Activated CD4-positive, alpha-beta T cell treated with anti-CD3 and anti-CD28 coated beads for 48 hours (primary cell): ENCODE measurements at places on chromosomes 13 and 19.

GRCh38 chr13:113551081-113552000, 33.2 kb upstream of the TFDP1 start:
- no peak for DNase-seq

- peak; percentile 40 for DNase-seq
These were observed 36.8 kb downstream of the ACTN4 start for GRCh38 chr19:38684078-38684861.

- no peak for DNase-seq
These were observed 37.2 kb downstream of the ZC3H13 start for GRCh38 chr13:46015366-46015765.

DNA sequence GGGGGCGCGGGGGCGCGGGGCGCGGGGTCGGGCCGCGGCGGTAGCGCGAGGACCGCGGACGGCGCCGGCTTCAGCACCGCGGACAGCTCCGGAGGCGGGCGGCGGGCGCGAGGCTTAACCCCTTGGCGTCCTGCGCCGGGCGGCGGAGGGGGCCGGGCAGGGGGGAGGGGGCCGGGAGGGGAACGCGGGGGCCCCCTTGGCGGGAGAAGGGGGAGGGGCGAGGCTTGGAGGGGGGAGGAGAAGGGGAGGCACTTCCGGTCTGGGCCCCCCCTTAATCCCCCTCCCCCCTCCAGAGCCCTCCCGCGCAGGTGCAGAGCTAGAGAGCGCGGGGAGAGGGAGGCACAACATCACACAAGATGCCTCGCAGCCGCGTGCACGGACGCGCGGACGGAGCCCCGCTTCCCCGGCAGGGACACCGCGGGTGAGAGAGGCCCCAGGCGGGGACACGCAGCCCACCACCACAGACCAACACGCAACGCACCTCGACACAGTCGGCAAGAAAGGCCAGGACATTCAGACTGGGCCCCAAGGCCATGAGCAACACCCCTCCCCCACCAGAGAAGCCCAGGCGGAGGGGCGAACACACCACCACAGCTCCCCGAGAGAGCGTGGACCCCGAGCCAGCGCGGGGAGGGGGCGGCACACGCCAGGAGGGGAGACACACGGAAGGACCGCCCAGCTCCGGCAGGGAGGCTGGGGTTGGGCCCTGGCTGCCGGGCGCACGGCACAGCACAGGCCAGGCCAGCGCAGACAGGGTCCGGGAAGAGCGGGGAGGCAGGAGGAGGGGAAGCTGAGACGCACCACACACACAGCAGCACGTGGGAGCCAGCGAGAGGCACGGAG, 24.1 kb downstream of the SHANK1 start:
- DNase-seq = peak; percentile 29

DNA sequence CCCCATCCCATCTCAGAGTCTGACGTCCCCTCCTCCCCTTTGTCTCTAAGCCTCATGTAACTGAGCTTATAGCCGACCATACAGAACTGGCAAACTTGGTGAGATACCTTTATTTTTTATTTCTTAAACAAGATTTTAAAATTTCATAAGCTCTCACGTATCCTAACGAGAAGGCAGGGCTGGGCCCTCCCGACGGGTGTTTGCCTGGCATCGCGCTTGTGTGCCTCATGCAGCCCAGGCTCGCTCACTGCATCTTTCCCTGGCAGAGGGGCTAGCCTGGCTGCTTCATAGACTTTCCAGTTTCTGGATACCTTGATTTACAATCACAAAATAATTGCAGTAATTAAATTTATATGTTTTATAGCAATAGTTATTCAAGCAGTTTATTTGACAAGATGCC, 69.0 kb downstream of the GGACT start:
- DNase-seq = no peak

DNA sequence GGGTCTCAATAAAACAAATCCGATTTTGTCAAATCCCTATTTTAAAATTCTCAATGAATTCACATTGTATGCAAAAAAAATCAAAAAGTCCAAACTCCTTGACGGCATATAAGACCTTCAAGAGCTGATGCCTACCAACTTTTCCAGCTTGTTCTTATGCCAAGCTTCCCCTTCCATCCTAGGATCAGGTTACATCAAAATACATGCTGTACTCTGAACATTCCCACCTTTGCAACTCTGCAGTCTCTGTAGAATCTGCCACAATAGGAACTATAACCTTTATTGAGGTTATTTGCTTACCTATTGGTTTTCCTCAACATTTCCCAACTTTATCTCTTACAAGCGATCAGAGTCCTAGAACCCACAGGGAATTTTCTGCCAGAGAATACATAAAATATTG, 7.9 kb downstream of the KBTBD7 start:
- no peak for DNase-seq

DNA sequence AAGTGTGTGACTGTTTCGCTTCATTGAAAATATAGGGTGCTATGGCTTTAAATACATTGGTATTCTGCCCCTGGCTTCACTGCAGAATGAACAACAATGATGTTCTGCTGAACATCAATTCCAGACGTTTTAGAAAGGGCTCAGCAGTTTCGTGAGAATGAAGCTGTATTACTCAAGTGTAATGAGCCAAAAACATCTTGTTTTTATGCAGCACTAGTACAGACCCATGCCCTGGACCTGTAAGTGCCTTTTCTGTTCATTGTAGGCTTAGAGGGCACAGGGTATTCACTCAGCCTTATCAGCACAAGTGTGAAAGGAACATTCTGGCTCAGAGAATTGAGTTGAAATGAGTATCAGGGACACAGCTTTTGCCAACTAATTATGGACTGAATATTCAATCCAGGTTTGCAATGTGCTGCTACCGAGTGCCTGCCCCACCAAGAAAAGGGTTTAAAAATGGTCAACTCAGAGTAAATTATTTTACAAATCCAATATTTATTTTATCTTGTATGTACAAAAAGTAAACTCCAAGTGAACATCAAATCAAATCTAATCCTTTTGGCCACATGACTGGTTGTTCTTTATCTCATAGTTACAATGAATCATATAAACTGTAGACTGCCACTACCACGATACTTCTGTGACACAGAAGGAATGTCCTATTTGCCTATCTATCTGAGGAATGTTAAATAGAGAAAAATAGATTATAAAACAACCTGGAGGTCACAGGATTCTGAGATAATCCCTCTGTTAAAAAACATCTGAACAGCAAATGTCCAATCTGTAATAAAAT, 362.8 kb downstream of the NALCN start:
- no peak for DNase-seq

GRCh38 chr19:10654610-10655456, 687 bp downstream of the ILF3 start:
- peak; percentile 75 for DNase-seq

GRCh38 chr13:106205871-106206270, 329.6 kb downstream of the EFNB2 start:
- DNase-seq = no peak

DNA sequence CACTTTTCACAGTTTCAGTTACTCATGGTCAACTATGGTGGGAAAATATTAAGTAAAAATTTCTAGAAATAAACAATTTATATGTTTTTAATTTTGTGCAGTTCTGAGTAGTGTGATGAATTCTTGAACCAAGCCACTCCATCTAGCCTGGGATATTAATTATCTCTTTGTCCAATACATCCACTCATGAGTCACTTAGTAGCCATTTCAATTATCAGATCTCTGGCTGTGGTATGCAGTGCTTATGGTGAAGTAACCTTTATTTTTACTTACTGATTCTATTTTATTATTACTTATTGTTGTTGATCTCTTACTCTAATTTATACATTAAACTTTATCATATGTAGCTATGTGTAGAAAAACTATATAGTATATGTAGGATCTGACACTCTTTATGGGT, 128.9 kb upstream of the KLHL1 start:
- no peak for DNase-seq

- DNase-seq = no peak
These were observed 643.9 kb upstream of the SGCG start for GRCh38 chr13:22536851-22537250.

GRCh38 chr19:4256563-4256962, 9.7 kb downstream of the YJU2 start:
- peak; percentile 35 for DNase-seq

GRCh38 chr13:48505597-48506091, 27.2 kb downstream of the RCBTB2 start:
- peak; percentile 54 for DNase-seq

- DNase-seq = no peak
These were observed 11.4 kb downstream of the AKT2 start for GRCh38 chr19:40273469-40274360.

- DNase-seq = no peak
These were observed 419 bp downstream of the MRPS31 start for GRCh38 chr13:40770609-40770933.

DNA sequence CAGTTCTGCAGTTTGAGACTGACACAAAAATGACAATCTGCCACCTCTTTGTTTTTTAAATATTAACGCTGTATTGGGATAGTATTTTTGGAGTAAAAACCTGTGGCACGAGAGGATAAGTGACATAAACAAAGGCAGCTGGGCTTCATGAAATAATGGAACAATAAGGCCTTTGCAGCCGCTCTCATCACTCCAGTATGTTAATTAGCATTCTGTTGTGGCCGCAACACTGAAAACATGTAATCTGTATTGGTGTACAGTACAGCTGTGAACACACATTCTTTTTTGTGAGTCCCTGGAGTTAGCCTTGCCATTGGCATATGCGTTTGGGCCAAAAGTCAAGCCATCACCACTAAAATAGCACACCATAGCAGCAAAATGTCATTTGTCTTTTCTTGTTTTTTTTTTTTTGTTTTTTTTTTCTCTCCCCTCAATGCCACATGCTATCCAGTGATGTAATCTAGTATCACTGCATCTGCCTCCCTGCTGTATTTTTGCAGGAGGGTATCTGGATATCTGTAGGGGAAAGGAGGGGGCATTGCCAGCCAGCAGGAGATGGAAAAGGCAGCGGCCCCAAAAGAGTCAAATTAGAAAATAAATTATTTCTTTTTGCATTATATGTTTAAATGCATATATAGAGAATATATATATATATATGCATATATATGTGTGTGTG, 885 bp upstream of the ZNF536 start:
- no peak for DNase-seq

- peak; percentile 84 for DNase-seq
These were observed 17.2 kb upstream of the DACT3 start for GRCh38 chr19:46678110-46678732.

GRCh38 chr19:28065026-28065425, 1147.9 kb downstream of the UQCRFS1 start:
- DNase-seq = no peak

DNA sequence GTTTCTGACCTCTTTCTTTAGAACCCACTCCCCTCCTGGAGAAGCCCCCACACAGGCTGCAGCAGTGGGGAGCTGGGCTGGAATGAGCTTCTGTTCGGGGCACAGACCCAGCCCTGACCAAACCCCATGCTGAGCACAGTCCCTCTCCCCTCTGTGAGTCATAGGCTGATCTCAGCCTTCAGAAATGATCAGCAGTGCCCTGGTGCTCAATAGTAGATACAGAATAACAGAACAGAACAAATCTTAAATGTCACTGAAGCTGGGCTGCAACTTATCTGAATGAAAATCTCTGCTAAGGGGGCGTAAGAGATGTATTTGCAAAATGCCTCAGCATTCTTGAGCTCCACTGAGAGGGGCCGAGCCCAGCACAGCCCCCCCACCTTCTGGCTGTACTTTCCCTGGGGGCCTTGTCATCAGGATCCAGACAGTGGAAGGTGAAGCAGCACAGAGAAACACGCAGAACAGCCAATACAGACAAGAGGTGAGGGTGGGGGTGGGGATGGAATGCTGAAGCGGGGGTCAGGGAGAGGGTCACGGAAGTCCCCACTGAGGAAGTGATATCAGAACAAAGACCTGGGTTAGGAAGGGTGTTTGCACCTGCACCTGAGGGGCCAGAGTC, 9.9 kb downstream of the ZNF665 start:
- no peak for DNase-seq

- no peak for DNase-seq
These were observed 61.8 kb downstream of the RAB20 start for GRCh38 chr13:110499621-110500281.

GRCh38 chr19:1833540-1833939, 14.7 kb downstream of the REXO1 start:
- no peak for DNase-seq

GRCh38 chr13:71454509-71454908, 412.5 kb downstream of the DACH1 start:
- DNase-seq = no peak

DNA sequence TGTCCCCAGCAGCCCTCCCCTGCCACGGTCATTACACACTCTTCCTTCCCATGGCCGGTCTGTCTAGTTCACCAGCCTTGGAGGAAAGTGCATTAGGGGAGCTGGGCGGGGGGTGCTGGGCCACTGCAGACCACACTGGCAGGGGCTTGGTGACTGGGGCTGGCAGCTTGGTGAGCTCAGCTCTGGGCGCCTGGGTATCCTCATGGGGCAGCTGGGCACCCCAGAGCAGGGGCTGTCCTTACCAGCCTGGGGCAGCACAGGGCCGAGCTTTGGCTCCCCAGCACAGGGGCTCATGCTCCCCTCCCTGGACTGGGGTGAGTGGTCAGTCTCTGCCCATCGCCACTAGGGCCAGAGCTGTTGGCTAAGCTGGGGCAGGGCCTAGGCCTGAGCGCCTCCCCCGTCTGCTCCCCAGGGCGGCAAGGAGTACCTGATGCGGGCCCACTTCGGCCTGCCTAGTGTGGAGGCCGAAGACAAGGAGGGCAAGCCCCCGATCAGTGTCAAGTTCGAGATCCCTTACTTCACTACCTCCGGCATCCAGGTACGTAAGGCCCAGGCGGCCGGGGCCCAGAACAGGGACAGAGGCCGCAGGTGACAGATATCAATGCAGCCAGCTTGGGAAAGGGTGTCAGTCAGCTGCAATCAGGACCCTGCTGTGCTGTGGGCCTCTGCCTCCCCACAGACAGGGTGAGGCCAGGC, 35.5 kb downstream of the AP1M1 start:
- DNase-seq = no peak

- DNase-seq = no peak
These were observed 1544.6 kb downstream of the OLFM4 start for GRCh38 chr13:54573186-54573585.

GRCh38 chr13:48727241-48728011, 73.7 kb downstream of the CYSLTR2 start:
- DNase-seq = no peak

DNA sequence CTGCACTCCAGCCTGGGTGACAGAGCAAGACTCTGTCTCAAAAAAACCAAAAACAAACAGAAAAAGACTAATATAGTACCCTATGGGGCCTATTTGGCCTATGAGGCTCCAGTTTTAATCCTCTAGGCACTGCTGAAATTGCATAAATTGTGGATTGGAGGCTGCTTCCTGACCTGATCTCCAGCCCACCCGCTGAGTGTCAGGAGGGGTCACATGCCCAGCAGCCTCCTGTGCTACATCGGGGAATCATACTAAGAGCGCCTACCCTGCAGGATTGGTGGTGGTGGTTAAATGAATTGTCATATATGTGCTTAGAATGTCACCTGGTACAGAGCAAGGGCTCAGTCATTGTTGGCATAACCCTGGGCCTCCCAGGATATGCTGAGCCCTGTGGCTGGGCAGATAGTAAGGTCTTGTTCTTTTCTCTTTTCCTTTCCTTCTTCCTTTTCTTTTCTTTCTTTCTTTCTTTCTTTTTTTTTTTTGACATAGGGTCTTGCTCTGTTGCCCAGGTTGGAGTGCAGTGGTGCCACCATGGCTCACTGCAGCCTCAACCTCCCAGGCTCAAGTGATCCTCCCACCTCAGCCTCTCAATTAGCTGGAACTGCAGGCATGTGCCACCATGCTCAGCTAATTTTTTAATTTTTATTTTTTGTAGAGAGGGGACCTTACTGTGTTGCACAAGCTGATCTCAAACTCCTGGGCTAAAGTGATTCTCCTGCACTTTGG, 31.3 kb downstream of the LTBP4 start:
- DNase-seq = no peak

- no peak for DNase-seq
These were observed 303.1 kb downstream of the PCDH9 start for GRCh38 chr13:66926851-66927524.

GRCh38 chr13:50588491-50589130, 254.9 kb downstream of the DLEU7 start:
- DNase-seq = no peak
